Occipital lobe (tissue), 3 donors: ENCODE measurements at places on chromosomes 6 and 20. TPM values are rescaled to one million over a fixed set of nuclear protein-coding genes. Genes with fewer than 3 reads are reported as not detected.
A peak's percentile ranks its signal among the peaks of the same experiment; 100 is the strongest.

DNA sequence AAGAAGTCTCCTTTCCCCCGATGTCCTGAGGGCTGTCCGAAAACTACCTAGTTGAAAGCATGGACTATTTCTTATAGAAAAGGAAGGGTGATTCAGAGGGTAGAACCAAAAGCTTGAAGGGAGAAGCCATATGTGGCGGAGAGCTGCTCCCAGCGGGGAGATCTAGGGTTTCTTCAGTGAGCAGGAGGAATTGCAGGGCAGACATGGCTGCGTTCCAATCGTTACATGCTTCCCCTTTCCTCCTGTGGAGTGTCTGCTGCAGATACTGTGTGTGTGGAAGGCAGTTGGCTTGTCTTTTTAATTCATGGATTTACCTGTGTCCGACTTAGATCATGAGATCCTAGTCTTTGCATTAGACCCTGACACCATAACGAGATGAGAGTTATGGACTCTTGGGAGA lies 799.5 kb downstream of the QKI start:
- DNase-seq = no peak

GRCh38 chr6:166045173-166045859 lies 122.3 kb downstream of the TBXT start:
- DNase-seq = no peak

- DNase-seq = no peak
Measured at GRCh38 chr6:168557512-168557911, 116.5 kb downstream of the SMOC2 start.

- no peak for DNase-seq
Measured at GRCh38 chr20:668050-668449, 7.6 kb downstream of the SCRT2 start.

- no peak for DNase-seq
Measured at GRCh38 chr6:66993272-66993671, 1286.2 kb upstream of the EYS start.

- no peak for DNase-seq
Measured at GRCh38 chr6:35533981-35534380, 21.3 kb upstream of the TULP1 start.

- DNase-seq = no peak
Measured at GRCh38 chr6:47426524-47427302, 50.9 kb upstream of the CD2AP start.

- DNase-seq = no peak
Measured at GRCh38 chr6:1392813-1393640, 3.7 kb downstream of the FOXF2 start.

GRCh38 chr20:62356589-62357186 lies 10.4 kb downstream of the LAMA5 start:
- DNase-seq = peak; percentile 36

- DNase-seq = peak; percentile 80
Measured at GRCh38 chr20:25859649-25860530, 163.2 kb upstream of the ZNF337 start.

GRCh38 chr6:56458324-56458884 lies 184.3 kb downstream of the DST start:
- no peak for DNase-seq

CDH26 gene
- total RNA-seq = 1.4 TPM

- DNase-seq = no peak
Measured at GRCh38 chr20:51528263-51529027, 14.1 kb downstream of the NFATC2 start.

- DNase-seq = no peak
Measured at GRCh38 chr6:169188051-169188470, 65.6 kb downstream of the THBS2 start.

- DNase-seq = no peak
Measured at GRCh38 chr20:61878478-61879302, 187.0 kb downstream of the TAF4 start.
